ENCODE measurements at places on chromosomes 7 and 10.

DNA sequence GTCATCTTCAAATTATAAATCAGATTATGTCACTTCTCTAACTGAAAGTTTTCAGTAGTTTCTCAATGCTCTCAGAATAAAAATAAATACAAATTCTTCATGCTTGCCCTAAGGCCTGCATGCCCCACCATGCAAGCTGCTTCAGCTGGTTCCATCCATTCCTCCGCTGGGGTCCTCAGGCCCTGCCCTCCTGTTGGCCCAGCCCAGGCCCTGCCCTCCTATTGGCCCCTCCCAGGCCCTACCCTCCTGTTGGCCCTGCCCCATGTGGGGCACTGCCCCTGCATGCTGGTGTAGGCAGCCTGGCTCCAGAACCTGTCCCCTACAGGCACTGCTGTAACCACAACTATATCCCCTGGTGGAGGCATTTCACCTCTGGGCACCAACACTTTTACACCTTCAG lies 109.3 kb upstream of the TCERG1L start:
- no peak for DNase-seq

DNA sequence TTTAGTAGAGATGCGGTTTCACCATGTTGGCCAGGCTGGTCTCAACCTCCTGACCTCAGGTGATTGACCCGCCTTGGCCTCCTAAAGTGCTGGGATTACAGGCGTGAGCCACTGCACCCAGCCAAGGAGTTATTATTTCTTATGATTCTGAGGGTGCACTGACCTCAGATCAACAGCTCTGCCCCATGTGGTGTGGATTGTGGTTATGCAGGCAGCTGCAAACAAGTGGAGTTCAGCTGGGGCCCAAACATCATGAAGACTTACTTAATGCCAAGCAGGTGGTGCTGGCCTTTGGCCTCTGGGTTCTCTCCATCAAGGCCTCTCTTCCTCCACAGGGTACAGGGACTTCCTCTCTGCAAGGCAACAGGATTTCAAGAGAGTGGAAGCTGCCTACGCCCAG lies 45.1 kb upstream of the OPTN start:
- no peak for DNase-seq

- no peak for DNase-seq
Observed at GRCh38 chr10:50917486-50917885, 32.1 kb upstream of the A1CF start.

DNA sequence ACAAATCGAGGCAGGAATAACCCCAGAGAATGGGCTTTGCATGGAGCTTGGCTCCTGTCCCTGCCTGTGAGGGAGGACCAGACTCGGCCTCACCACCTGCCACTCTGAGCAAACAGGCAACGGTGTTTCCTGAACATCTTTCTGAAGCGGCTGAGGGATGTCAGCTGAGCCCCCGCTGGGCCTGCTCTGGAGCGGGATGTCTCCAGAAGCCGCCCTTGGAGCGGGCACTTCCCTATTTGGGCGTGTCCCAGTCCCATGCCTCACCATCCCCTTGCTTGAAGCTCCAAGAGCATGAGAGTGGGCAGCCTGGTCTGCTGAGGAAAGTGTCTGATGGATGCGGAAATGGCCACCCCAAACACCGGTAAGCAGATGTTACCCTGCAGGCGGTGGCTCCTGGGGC lies 10.2 kb downstream of the ALKBH4 start:
- DNase-seq: no peak

- no peak for DNase-seq
Observed at GRCh38 chr10:122308417-122309141, 37.5 kb downstream of the BTBD16 start.

- no peak for DNase-seq
Observed at GRCh38 chr7:95919556-95919955, 147.2 kb downstream of the DYNC1I1 start.

DNA sequence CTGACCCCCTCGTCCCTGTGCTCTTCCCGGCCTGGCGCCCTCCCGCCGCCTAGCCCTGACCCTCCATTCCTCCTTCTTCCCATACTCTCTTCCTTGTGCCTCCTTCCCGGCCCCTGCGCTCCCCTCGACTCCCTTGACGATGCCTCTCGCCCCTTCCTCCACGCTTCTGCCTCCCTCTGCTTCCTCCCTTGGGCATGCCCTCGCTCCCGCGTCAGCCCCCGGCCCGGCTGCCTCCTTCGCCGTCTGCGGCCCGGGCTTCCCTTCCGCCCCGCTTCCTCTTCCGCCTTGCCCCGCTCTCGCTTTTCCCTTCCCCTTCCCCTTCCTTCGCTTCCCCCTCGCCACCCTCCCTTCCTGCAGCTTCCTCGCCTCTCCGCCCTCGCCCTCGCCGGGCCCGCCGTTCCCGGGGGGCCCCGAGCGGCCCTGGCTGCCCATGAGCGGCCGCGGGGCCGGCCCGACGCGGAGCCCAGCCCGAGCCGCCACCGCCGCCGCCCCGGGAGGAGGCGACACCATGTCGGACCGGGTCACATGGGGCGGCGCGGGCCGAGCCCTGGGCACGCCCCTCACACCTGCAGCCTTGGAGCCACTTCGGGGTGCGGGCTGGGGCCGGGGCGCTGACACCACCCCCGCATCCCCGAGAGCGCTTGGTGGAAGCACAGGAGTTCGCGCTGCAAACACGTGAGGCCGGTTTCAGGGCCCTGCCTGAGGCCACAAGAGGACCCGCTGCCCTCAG lies at the start of gene FBXW4:
FBXW4 (minus strand) TSS at position 497 of the 730 bp plus-strand sequence; CDS start at position 432, 65 bp downstream.
- peak; percentile 89 for DNase-seq

GRCh38 chr10:125533866-125534265 lies 149.1 kb downstream of the TEX36 start:
- DNase-seq: no peak

- DNase-seq: no peak
Observed at GRCh38 chr10:103578782-103579382, 85.4 kb downstream of the NEURL1 start.

- DNase-seq: no peak
Observed at GRCh38 chr10:133295426-133296320, 13.0 kb downstream of the TUBGCP2 start.

DNA sequence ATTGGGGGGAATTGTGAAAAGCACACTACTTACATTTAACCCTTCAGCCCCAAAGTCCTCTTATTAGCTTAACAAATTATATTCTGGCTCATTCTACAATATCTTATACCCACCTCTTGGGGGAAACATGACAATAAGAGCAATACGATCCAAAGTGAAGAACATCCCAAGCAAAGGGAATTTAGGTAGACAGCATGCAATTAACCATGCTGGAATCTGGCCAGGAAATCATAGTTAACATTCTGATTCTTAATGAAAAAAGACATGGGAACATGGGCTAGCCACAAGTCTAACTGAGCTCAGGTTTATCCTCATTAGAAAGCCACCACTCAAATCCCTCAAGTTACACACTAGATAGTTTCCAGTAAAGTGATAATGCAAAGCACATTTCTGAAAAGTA lies 241.9 kb upstream of the SLC26A5 start:
- no peak for DNase-seq

DNA sequence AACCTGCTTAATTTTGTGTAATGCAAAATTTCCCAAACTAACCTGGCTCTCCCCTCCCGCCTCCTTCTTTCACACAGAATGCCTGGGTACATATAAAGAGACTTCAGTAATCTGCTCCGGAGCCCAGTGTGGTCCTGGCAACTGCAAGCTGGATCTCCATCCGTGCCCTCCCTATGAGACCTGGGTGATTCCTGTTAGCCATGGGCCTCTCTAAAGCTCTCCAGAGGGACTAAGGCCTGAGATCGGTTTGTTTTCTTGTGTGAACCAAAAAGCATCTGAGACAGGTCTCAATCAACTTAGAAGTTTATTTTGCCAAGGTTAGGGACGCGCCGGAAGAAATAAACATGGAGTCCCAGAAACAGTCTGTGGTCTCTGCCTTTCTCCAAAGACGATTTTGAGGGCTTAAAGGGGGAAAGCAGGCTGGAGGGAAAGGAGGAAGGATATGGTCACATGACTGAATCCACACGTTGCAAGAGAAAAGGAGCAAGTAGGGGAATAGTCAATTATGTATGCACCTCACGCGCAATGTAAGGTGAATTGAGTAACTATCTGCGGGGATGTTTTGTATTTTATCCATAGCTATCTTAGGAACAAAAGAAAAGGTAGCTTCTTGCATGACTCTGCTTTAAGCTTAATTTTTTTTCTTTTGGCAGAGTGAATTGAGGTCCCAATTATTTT lies 46.2 kb upstream of the CCDC3 start:
- DNase-seq: no peak

GRCh38 chr10:23918839-23919238 lies 290.1 kb upstream of the KIAA1217 start:
- DNase-seq: no peak

Data from germinal center (tissue), 1 donor.